Effector CD8-positive, alpha-beta T cell (primary cell): ENCODE measurements at places on chromosomes 3 and 15.

- DNase-seq, result no peak
These were observed 55.2 kb upstream of the GBE1 start for GRCh38 chr3:81816473-81817250.

- DNase-seq, result no peak
These were observed at the start of gene IL20RB for GRCh38 chr3:136957751-136958288. TSS of gene IL20RB (plus strand) at chr3:136957983. CDS start at chr3:136958114, 131 bp downstream.

DNA sequence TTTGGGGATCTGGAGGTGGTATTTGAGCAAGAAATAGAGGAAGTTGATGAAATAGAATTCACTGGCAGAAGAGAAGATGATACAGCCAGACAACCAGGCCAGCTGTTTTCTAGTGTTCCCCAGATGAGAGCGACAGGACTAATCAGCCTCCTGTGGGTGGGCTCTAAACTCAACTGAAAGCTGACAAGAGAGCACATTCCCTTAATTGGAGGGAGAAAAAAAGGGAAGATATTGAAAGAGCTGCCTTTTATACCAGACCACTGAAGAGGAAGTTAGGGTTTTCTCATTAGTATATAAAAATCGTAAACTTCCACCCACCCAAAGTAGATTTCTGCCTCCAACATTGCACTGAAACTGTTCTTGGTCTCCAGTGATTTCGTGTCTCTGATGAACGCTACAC lies 6.5 kb upstream of the TM4SF19 start:
- DNase-seq, result no peak

GRCh38 chr15:88690331-88690730 lies 51.5 kb downstream of the ISG20 start:
- no peak for DNase-seq

DNA sequence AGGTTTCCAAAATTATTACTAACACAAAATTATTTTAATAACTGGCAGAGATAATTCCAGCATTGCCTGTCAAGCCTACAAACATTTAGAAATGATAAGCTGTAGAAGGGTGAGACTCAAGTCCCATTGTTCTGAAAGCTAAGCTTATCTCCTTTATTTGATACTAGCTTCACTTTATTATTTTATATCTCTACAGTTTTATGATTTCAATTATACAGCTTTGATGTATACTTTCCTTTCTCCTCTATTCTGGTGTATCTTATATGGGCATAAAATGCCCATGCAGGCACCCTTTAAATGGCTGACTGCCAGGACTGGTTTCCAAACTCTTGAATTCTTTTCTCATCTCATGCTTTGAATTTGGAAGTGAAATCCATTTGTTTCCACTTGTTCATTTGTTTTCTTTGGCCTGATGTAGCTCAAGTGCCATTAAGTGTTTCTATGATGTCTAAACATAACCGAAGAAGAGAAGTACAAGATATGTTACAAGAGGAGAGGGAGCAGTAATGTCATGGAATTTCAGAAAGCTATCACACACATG lies 372.1 kb upstream of the ARHGEF26 start:
- DNase-seq, result no peak

DNA sequence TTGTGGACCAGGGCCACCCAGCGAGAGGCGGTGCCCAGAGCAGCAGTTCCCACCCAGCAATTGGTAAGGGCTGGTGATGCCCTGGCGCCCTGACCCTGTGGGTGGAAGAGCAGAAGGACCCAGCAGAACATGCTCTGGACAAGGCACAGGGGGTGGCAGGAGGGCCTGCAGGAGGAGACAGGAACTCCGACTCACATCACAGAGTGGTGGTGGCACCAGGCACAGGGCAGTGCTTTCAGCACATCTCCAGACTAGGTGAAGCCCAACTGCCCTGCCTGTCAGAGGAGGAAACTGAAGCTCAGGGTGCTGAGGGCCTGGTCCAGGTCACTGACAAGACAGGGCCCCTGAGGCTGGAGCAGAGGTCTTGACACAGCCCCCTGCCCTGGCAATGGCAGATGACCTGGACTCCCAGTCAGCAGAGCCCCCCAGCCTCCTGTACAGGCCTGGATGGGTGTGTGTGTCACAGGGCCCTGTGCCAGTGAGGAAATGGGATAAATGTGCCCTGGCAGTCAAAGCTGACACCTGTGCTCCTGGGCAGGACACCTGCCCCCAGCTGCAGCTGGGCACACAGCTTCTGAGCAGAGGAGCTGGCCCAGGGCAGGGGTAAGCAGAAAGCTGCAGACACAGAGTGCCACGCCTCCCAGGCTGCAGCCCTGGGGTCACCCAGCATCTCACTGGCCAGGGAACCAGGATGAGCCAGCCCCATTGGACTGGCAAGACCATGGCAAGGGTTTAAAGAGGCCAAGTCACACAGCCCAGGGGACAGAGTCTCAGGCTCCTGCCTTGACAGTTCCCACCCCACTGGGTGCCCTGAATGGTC lies 11.4 kb downstream of the KLF15 start:
- DNase-seq, result no peak
